Breast epithelium (tissue), 4 donors: ENCODE measurements at places on chromosomes 13 and 19. TPM values are rescaled to one million over a fixed set of nuclear protein-coding genes. Genes with fewer than 3 reads are reported as not detected.

TNNI3 gene
- total RNA-seq, result not detected

KLK8 gene
- 13.4 TPM for total RNA-seq

CGB5 gene
- total RNA-seq, result not detected

TEX101 gene
- total RNA-seq, result not detected

PCDH9 gene
- 3.7 TPM for total RNA-seq

TSSK6 gene
- total RNA-seq, result 0.96 TPM

ARHGAP33 gene
- total RNA-seq, result 5.1 TPM
